ENCODE measurements at places on chromosomes 2 and 18.

DNA sequence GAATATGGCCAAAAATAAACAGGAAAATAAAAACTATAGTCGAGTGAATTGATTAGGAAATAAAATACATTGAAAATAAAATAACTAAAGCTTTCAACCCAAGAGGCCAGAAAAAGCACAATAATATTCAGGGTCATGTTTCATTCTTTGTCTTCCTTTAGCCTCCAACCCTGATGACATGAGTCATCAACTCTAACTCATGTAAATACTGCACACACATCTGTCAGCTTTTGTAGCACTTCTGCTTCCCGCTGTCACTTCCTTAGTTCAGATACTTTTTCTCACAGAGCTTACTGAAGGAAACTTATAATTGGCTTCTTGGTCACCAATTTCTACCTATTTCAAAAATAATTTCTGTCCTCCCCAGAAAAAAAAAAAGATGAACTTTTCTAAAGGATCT is 112.8 kb downstream of the UPP2 start:
- DNase-seq = no peak

DNA sequence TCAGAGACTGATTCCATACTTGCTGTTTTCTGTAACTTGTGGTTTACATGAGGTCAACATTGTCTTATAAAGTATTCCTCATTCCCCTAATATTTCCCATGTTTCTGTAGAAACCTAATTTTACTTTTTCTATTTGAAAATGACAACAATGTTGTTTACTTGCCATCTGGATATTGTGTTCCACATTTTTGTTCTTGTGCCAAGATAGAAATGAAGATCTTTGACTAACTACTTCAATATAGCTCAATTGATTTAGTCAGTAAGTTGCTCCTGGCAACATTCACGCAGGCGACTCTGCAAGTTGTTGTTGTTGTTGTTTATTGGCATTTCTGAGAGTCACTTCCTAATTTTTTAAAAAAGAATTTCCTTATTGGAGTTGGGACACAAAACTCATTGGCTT is 69.5 kb downstream of the CAVIN2 start:
- no peak for DNase-seq

DNA sequence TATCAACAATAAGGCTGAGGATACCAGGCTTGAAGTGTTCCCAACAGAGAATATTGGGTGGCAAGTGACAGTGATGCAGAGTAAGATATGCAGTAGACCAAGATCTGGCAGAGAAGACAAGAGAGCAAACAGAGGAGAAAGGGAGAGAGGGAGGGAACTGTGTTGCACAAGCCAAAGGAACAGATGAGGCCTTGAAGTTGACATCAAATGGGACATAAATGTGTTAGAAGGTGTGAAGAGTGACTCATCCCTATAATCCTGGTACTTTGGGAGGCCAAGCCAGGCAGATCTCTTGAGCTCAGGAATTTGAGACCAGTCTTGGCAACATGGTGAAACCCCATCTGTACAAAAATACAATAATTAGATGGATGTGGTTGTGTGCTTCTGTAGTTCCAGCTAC is 342.9 kb downstream of the PARD3B start:
- DNase-seq = no peak

- DNase-seq = peak; percentile 35
These were observed 28.2 kb upstream of the EPAS1 start for GRCh38 chr2:46269001-46269400.

GRCh38 chr2:232009639-232010274 is 48.2 kb downstream of the DIS3L2 start:
- no peak for DNase-seq

DNA sequence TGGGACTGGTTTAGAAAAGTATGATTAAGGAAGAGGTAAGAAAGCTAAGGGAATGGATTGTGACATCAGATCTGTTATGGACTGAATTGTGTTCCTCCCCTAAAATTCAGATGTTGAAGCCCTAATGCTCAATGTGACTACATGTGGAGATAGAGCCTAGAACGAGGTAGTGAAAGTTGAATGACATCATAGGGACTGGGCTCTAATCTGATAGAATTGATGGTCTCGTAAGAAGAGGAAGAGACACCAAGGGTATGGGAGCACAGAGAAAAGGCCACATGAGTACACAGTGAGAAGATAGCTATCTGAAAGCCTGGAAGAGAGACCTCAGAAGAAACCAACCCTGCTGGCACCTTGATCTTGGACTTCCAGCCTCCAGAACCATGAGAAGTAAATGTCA is 178.3 kb downstream of the TRIB2 start:
- no peak for DNase-seq

- DNase-seq = no peak
These were observed 146.6 kb upstream of the NCK2 start for GRCh38 chr2:105597806-105598803.

GRCh38 chr18:50819027-50819727 is 639 bp downstream of the MRO start:
- DNase-seq = no peak

GRCh38 chr18:78993014-78993926 is 13.7 kb downstream of the SALL3 start:
- no peak for DNase-seq
